Stimulated activated CD4-positive, alpha-beta T cell treated with anti-CD3 and anti-CD28 coated beads, Interleukin-4, amount 100 ng/mL, for 48 hours (primary cell): ENCODE measurements at places on chromosomes 2 and 18.

- no peak for DNase-seq
Measured at GRCh38 chr2:201880993-201881611, 74.8 kb downstream of the CDK15 start.

GRCh38 chr2:10536569-10537133 is 88.5 kb upstream of the ODC1 start:
- DNase-seq: no peak

DNA sequence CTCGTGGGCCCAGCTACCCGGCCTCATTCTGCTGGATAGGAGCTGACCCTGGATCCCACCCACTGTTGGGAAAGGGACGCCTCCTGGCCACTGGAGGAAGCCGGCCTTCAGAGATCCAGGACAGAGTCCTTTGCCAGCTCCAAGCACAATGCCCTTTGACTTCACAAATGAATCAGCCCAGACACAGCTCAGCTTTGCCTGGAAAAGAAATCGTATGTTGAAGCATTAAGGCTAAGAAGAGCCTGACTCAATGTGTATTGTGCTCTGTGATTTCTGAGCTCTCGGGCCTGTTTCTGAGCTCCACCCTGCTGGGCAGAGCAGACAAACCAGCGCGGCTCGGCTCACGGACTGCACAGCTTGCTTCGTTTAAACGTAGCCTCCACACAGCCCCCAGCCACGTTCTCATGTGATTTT is 162.9 kb upstream of the APCDD1 start:
- DNase-seq: no peak

GRCh38 chr18:76498064-76498463 is 3.0 kb upstream of the ZNF516 start:
- no peak for DNase-seq

DNA sequence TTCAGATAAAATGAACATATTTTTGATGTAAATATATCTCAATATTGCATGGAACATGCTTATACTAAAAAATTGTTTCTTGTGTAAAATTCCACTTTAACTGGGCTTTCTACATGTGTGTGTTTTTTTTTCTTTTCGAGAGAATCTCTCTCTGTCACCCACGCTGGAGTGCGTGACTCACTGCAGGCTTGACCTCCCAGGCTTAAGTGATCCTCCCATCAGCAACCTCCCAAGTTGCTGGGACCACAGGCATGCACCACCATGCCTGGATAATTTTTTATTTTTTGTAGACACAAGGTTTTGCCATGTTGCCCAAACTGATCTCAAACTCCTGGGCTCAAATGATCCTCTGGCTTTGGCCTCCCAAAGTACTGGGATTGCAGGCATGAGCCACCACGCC is 254.6 kb downstream of the LOXHD1 start:
- no peak for DNase-seq

DNA sequence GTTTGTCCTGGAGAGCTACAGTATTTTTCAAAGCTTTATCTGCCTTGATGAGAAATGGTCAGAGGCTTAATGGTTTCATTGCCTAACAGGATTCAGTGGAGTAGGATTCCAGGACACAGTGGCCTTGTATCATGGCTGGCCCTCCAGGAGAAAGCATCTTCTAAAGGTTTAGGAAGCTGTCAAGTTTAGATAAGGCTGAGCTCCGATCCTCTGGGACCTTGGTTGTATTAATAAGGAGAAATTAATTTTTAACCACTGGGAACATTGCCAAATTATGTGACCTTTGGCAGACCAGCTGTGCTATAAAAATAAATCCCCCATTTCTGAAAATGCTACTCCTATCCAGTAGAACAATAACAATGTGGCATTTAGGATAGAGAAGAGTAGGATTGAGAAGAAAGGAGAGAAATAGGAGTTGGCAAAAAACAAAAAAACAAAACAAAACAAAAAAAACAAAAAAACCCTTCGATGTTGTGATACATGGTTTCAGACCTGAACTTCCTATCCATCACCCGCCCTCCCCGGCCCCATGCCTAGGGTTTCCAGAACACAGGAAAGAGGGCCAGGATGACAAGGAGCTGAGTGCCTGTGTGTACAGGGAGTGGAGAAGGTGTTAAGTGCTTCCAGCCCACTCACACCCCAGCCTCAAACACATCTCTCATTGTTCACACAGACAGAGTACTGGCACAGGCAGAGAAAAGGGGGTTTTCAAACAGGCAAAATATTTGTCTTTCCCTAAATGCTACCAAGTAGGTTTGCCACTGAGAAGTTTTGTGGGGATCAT is 6.3 kb downstream of the NRP2 start:
- DNase-seq: no peak
